ENCODE measurements at places on chromosomes 3 and 15. TPM values are rescaled to one million over a fixed set of nuclear protein-coding genes. Genes with fewer than 3 reads are reported as not detected.

The TM4SF1 gene
- total RNA-seq: 206 TPM

The GPR62 gene
- total RNA-seq: not detected

The RPS17 gene
- total RNA-seq: 3,029 TPM

The ZNF620 gene
- total RNA-seq: 0.18 TPM

The SOX14 gene
- total RNA-seq: not detected

The OR5K2 gene
- not detected for total RNA-seq

The UPK1B gene
- not detected for total RNA-seq

The ARGFX gene
- total RNA-seq: not detected

The SLC25A20 gene
- total RNA-seq: 28.2 TPM
